NCI-H774 (cell line): ENCODE measurements at places on chromosomes 4 and X.

DNA sequence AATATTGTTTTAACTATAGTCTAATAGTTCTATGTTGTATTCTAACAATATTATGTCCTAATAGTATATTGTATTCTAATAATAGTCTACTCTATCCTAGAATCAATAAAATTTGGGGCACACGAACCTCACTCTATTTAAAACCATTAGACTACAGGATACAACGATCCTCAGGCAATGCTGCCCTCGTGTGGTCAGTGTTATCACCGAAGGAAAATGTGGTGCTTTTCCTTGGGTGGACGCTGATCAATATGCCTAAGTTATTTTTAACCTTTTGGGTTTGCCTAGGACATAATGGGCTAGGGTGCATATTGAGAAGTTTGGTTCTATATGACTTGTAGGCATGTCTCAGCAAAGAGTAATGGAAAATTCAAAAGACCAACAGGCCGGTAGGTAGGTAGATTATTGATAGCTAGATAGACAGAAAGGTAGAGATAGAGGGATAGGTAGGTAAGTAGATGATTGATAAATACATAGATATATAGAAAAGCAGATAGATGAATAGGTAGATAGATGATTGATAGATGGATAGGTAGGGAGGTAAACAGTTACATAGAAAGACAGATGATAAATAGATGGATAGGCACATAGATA, 75.1 kb downstream of the PRKX start:
- DNase-seq: no peak

GRCh38 chr4:138672393-138672976, 343.1 kb upstream of the NOCT start:
- DNase-seq: no peak

DNA sequence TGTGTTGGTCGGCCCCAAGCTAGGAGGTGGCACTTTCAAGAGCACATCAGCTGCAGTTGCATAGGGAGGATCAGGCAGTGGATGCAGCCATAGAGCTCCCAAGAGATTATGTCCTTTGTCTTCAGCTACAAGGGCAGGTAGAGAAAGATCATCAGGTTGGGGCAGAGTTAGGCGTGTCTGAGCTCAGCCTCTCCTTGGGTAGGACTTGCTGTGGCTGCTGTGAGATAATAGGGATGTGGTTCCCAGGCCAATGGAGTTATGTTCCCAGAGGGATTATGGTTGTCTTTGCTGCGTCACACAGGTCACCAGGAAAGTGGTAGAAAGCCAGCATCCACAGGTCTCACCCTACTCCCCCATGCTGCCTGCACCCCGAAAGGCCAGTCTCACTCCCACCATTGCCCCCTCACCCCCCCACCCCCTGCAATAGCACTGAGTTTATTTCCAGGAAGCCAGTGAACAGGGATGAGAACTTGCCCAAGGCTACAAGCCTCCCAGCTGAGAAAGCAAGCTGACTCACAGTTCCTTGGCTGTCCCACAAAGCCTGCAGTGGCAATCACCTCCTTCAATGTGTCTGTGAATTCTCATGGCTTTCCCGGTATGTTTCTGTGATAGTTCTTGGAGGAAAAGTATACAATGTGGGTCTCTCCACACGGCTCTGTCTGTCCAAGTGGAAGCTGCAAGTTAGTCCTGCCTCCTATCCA, 148.4 kb downstream of the STPG2 start:
- no peak for DNase-seq

DNA sequence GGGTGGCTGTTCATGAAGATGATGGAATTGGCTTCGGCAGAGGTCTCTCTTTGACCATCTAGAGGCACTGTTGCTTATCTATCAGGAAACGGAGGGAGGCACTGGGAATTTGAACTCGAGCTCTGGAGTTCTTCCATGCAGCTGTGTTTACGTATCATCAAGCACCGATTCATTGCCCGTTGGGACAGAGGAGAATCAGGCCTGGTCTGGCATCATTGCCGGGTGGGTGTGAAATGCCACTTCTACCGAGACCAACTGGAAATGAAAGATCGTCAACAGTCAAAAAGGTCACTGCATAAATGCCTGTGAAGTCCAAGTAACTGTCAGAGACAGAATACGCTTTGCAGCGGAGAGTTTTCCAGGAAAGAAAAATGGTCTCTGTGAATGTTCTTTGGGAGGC, 166.9 kb downstream of the ASMT start:
- DNase-seq: no peak

DNA sequence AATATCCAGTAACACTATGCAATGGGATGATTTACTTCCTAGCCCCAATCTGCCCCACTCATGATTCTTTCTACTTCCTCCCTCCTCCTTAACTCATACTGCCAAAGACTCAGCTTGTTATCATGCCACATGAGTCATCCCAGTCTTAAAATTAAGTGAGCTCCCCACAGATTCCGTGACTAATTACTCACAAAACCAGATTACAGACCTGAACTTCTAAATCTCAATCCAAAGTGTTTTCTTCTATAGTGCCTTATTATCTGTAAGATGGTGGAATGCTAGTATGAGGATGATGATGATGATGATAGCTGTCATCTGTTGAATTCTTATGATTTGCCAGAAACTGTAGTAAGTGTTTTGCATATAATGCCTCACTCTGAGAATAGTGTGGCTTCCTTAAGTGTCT, 27.7 kb upstream of the GPC3 start:
- no peak for DNase-seq

DNA sequence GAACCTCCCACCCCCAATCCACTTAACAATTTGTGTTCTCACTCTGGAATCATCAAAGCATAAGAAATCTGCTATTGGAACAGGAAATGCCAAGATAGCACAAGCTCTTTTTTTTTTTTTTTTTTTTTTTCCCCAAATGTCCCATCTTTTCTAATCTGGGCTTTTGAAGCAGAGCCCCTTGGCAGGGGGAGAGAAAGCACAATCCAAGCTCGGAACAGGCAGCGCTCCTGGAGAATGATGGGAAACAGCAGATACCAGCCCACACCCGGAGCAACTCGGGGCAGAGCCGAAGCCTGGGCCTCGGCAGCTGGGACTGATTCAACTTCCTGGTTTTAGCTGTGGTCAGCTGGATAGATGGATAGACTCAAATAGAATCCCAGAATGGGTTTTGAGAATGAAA, 235.1 kb downstream of the QDPR start:
- DNase-seq: no peak

DNA sequence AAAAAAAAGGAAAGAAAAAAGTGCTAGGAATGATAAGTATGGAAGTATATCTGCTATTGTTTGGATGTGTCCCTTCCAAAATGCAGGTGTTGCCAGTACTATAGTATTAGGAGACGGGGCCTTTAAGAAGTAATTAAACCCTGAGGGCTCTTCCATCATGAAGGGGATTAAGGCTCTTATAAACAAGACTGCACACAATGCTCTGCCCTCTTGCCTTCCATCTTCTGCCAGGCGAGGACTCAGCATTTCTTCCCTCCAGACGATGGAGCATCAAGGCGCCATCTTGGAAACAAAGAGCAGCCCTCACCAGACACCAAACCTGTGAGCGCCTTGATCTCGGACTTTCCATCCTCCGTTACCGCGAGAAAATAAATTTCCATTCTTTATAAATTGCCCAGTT, 120.1 kb upstream of the GPM6A start:
- no peak for DNase-seq

GRCh38 chr4:74437866-74438265, 7.1 kb upstream of the AREG start:
- DNase-seq: no peak

DNA sequence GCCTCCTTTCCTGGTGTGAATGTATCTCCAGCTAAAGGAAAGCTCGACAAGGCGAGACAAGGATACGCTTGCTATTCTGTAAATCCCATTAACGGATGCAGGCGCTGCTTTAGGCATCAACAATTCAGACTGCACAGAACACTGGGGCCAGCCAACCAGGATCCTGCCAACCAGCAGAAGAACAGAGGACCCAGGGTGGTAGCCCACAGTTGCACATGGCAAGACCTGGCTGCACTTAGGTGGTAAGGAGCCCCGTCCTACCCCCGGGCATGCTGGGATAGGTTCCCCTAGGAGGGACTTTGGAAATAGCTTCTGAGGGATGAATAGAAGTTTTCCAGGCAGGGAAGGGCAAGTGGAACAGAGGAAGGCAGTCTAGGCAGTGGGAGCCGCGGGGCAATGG, 20.7 kb downstream of the PSAPL1 start:
- no peak for DNase-seq

GRCh38 chr4:131509521-131509920, 1639.6 kb upstream of the PCDH10 start:
- DNase-seq: no peak

DNA sequence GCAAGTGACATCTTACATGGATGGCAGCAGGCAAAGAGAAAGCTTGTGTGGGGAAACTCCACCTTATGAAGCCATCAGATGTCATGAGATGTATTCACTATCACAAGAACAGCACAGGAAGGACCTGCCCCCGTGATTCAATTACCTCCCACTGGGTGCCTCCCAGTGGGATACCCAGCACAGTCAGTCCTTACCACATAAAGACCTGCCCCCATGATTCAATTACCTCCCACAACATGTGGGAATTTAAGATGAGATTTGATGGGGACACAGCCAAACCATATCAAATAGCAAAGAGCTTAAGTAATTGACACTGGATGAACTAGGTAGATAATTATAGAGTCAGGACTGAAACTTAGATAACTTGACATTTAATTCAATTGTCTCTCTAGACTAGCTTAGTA, 85.6 kb downstream of the SLIT2 start:
- DNase-seq: no peak

- DNase-seq: no peak
These were observed 316.3 kb downstream of the DCTD start for GRCh38 chr4:182600856-182601255.

GRCh38 chr4:128686032-128686465, 123.5 kb upstream of the JADE1 start:
- DNase-seq: no peak

DNA sequence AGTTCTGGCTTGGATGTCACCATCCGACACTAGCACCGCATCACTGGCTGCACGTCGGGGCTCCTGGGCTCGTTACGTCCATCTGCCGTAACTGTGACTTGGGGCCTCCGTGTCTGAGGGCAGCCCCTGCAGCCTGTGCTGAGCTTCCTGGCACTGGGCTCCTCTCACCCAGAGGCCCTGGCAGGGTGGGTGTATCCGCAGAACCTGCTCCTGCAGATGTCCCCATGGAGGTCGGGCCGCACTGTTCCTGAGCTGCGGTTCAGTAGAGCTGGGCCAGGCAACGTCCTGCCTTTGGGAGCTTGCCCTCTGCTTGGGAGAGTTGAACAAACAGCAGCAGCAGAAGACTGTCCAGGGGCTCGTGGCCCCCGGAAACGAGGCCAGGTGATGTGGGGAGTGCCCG, 71.4 kb downstream of the RGS12 start:
- no peak for DNase-seq
